Activated T-helper 1 cell treated with anti-CD3 and anti-CD28 coated beads, Interleukin-12 subunit alpha, Interleukin-12 subunit beta, Interleukin-2, Interleukin-4 antibody, amounts not matched to agents 30 ng/mL and 10 ng/mL and 1 ng/mL, durations not matched to agents 14 hours and 24 hours and 36 hours (primary cell): ENCODE measurements at places on chromosomes 2 and 18. TPM values are rescaled to one million over a fixed set of nuclear protein-coding genes. Genes with fewer than 3 reads are reported as not detected.

AQP12B gene
- not detected in 2 replicates for total RNA-seq

ERMN gene
- 2.1 and 2.4 TPM in 2 replicates for total RNA-seq

SOX11 gene
- not detected in 2 replicates for total RNA-seq

C2orf80 gene
- not detected in 2 replicates for total RNA-seq

KCNE4 gene
- not detected in 2 replicates for total RNA-seq

STPG4 gene
- total RNA-seq: 0.34 TPM in 1 of 2 replicates, not detected in the other

MC5R gene
- total RNA-seq: not detected in 2 replicates

CTDP1 gene
- 45.9 and 47.2 TPM in 2 replicates for total RNA-seq

PROM2 gene
- total RNA-seq: 0.29 and 0.37 TPM in 2 replicates
